ENCODE measurements at places on chromosomes 5 and 9.

DNA sequence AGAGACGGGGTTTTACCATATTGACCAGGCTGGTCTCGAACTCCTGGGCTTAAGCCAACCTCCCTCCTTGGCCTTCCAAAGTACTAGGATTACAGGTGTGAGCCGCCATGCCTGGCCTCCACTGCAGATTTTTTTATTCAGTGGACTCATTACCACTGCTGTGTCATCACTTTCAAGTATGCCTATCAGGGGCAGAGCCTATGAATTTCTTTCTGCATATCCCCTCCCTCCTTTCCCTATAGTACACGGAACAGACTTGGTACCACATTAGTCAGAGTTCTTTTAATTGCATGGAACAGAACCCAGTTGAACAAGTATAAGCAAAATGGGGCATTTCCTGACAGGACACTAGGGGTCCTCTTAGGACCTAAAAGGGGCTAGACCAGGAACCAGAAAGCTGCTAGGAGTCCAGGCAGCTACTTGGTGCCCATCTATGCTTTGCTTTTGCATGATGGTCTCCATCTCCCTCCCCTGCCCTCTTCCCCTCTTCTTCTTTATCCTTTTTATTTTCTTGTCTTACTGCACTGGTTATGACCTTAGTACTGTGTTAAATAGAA lies 5.8 kb downstream of the BSPRY start:
- DNase-seq: peak; percentile 15

DNA sequence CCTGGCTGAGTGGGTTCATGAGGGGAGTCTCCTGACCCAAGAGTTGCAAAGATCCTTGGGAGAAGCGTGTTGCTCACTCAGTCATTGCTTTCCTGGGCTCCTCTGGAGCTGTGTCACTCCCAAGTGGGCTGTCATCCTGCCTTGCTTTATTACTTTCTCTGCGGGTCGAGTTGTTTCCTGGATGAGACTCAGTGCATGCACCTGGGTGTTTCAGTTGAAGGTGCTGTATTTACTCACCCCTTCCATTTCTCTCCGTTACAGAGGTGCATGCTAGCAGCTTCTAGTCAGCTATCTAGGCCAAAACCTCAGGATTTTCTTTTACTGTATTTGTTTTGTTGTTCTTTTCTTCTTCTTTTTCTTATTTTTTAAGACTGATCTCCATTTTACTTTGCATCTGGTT lies 785.5 kb upstream of the EDIL3 start:
- DNase-seq: no peak

DNA sequence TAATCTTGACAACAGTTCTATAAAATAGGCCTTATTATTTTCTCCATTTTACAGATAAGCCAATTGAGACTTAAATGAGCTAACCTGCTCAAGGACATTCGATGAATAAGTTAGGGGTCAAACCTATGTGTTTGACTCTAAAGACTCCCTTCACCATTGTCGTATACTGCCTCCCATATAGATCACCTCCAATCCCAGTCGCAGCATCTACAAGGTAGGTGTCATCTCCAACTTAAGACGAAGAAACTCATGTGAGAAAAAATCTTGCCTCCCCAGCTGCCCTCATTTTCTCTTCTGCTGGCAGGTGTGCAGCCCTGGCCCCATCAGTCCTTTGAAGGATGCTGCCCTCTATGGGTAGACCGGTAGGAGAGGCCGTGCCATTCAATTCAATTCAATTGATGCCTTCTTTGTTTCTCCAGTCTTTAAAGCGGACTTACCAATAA lies 75.2 kb upstream of the SMARCA2 start:
- no peak for DNase-seq

GRCh38 chr5:152864991-152865390 lies 459.9 kb upstream of the NMUR2 start:
- no peak for DNase-seq

- no peak for DNase-seq
Observed at GRCh38 chr9:78013934-78014333, 17.7 kb downstream of the GNAQ start.

DNA sequence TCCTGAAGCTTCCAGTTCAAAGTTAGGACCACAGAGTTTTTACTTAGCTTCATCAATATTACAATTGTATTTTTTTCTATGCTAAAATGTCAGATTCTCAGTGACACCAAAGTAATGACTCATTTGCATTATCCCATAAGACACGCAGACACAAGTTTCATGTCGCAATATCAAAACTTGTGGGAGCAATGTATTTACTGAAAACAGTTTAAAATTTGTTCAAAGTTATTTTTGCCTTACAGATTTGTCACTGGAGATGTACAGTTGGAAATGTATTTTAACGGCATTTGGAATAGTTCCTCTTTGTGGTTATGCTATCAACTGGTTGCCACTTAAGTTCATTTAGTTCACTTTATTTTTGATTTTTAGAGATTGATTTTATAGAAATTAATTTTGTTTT lies 36.2 kb upstream of the DAP start:
- peak; percentile 11 for DNase-seq

DNA sequence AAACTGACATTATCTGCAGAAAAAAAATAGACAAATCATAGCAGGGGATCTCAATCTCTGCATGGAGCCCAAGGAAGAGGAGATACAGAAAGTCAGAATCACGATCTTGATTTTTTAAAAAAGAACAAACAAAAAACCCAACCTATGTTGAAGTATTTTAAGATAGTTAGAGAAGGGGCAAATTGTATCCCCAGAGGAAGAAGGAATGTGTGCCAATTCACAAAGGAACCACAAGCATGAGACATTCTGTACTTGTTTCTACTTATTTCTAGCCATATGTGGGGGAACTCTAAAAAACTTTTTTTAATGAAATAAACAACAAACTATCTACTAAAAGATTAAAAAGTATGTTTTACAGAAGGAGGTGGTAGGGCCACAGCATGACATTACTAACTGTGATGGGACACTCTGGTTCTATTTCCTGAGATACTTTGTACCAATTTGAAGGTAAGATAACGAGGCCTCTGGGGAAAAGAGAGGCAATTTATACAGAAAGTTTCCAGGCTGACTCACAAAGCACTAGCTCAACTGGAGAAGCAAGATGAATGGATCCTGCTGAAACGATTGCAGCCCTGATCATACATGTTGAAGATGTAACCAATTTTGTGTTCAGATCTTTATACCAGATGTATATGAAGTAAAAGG lies 22.5 kb downstream of the RANBP3L start:
- DNase-seq: no peak

GRCh38 chr5:34534523-34535103 lies 121.5 kb upstream of the RAI14 start:
- peak; percentile 96 for DNase-seq

GRCh38 chr5:77168879-77169244 lies 41.6 kb upstream of the PDE8B start:
- DNase-seq: peak; percentile 28

GRCh38 chr5:60598424-60598823 lies 101.5 kb downstream of the DEPDC1B start:
- no peak for DNase-seq

GRCh38 chr5:156927545-156927944 lies 35.5 kb downstream of the TIMD4 start:
- DNase-seq: no peak

Measured in HFFc6 (cell line).